Bone marrow (tissue), 2 donors: ENCODE measurements at places on chromosomes 16 and 17.
A peak's percentile ranks its signal among the peaks of the same experiment; 100 is the strongest.

DNA sequence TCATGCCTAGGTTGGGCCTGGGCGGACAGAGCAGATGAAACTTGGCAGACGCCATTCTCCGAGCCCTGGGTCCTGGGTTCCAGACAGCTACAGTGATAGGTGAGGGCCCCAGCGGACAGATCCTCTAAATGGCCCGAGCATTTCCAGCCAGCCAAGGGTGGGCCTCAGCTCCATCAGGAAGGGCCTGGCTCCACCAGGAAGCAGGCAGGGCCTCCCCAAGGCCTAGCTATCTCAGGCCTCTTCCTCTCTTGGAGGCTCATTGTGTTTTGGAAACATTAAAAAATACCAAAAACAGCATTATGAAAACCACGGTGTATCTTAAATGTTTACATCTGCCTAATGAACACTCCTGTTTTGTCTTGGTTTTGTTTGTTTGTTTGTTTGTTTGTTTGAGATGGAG, 38.2 kb upstream of the SBK1 start:
- no peak for DNase-seq

GRCh38 chr17:80036715-80037477, 454 bp downstream of the CCDC40 start:
- DNase-seq, result no peak

DNA sequence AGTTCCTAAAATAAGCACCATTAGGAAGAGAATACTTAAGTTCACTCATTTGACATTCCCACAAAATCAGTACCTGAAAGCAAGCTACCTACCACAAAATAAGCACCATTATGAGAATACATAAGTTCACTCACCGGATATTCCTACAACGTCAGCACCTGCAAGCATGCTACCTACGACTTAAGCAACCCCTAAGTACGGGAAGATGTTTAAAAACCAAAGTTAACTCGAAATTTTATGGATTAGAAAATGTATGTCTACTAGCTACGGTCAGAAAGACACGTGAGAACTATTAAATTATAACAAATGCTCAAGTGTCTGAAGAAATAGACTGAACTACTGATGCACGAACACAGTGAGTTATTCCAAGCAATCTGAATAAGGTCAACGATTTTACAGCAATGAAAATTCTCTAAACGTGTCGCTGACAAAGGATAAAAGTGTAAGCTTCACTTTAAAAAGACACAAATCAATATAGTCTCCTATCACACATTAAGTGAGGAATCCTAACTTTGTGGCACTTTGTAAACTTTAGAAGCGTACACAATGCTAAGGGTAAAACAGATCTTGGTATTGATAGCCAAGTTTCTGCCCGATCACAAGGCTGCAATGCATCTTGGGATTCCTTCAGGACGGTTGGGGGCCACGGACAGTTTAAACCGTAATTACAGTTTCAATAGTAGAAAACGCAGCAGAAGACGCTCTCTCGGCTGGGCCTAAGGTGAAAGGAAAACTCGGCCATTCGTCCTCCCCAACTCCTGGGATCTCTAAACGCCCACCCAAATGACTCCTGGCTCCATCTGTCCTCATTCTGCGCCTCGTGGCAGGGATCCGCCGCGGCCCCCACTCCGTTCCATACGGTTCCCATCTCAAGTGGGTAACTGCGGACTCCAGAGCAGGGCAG, 1.3 kb downstream of the GSPT1 start:
- DNase-seq, result peak; percentile 18

GRCh38 chr17:3012926-3013581, 50.4 kb downstream of the OR1D5 start:
- no peak for DNase-seq

DNA sequence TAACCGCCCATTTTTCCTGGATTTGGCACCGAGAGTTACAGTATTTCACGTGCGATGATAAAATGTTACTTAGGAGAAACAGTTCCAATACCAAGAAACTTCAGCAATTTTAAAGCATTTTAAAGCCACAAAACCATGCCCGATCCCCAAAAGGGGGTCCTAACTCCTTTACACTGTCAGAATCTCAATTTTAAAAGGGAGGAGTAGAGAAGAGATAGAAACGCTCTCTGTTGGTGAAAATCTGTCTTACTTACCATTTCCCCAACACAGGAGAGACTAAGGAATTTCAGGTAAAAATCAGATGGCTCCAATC, 526 bp upstream of the RNASEK start:
- DNase-seq, result no peak

DNA sequence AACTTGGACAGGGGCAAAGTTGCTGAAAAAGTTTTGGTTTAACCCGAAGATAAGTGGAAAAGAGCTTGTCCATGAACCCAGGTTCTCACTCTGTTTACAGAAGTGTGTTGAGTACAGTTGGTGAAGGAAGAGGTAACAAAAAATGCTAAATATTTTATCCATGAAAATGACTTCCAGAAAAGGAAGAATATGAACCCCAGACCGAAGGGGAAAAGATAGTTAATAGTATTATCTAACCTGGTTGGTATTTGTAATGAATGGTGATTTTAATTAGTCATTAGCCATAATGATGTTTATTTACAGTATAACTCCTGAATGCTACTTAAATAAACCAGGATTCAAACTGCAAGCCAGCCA, 574 bp upstream of the TMEM106A start:
- no peak for DNase-seq

- no peak for DNase-seq
These were observed 114.5 kb downstream of the CPPED1 start for GRCh38 chr16:12688951-12689850.

DNA sequence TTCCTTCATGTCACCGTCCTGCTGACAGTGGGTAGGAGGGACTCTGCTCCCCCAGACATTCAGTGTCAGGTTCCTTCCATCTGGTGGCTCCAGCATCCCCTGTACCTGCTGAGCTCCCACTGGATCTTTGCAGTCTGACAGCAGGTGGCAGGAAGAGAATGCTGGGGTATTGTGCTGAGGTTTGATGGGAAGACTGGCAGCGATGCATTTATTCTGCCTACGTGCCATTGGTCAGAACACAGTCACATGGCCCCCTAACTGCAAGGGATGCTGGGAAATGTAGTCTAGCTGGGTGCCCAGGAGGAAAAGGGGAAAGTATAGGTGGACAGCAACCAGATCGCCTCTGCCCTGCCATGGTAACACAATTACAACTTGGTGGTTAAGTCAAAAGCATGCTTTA, 44.4 kb downstream of the IRX3 start:
- no peak for DNase-seq

- DNase-seq, result no peak
These were observed 8.5 kb upstream of the MYCBPAP start for GRCh38 chr17:50499721-50500120.

GRCh38 chr16:22685459-22685830, 128.5 kb upstream of the HS3ST2 start:
- DNase-seq, result no peak

DNA sequence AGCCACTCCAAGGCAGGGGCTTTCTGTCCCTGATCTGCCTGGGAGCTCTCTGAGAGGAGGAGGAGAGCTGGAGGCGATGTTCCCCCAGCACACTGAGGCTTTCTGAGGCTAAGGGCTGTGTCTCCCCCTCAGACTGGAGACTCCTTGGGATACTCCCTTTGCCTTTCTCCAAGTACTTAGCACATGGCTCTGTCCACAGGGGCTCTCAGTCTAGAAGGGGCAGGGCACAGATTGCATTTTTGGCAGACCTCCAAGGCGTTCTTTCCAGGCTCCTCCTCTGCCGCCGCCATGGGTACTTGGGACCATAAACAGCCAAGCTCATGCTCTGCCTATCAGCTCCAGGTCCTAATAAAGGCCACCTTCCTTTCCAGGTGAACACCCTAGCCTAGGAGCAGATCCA, 1.8 kb upstream of the GIP start:
- DNase-seq, result no peak

DNA sequence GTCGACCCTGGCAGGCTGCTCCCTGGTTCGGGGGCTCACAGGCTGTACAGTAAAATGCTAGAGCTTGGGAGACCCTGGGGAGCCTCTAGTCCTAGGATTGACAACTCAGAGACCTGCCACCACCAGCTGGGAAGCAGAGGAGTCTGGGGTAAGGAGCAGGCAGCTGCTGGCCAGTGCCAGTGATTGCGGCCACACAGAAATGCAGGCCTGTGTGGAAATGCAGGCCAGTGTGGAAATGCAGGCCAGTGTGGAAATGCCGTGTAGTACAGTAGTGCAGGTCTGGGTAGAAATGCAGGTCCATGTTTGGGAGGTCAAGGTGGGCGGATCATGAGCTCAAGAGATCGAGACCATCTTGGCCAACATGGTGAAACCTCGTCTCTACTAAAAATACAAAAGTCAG, 23.5 kb downstream of the SGSH start:
- DNase-seq, result no peak

- no peak for DNase-seq
These were observed 12.1 kb downstream of the UBE2O start for GRCh38 chr17:76440751-76441362.

DNA sequence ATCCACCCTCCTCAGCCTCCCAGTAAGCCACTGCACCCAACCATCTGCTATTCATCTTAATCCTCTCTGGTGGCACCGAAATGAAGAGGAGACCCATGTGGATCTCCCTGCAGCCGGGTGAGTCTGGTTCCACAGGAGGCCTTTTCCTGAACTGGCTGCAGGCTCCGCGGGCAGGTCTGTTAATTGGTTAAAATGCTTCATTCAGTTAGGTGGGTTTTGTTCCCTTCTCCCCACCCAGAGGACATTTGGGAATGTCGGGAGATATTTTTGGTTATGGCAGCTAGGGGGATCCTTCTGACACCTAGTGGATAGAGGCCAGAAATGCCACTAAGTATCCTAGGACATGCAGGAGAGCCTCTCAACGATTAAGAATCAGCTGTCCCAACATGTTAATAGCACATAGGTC, 16.7 kb downstream of the C16orf54 start:
- no peak for DNase-seq

DNA sequence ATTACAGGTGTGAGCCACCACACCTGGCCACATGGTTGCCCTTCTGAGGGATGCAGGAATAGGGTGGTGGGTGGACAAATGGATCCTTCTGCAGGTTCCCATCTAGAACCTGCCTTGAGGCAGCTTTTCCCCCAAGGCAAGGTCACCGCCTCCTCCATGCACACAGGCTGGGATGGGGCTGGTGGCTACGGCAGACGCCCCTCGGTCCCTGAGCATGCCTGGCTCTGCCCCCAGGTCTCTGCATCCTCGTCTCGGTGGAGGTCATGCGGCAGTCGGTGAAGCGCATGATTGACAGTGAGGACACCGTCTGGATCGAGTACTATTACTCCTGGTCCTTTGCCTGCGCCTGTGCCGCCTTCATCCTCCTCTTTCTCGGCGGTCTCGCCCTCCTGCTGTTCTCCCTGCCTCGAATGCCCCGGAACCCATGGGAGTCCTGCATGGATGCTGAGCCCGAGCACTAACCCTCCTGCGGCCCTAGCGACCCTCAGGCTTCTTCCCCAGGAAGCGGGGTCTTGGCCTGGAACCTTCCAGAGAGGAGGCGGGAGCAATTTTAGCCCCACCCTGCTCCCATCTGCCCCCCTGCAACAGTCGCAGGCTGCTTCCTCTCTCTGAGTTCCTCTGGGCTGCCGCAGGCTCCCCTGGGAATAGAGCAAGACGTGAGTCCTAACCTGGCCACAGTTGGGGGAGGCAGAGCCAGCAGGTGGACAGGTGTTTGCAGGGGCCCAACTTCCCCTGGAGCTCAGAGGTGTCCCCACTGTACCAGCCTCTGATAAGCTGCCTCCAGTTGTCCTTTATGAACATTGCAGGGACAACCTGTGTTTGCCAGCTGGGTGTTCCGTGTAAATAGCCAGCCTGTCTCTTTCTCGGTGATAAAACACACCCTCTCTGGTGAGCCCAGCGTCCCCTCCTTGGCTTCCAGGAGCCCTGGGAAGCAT, 11.7 kb downstream of the CACNG1 start:
- DNase-seq, result no peak

GRCh38 chr17:45228763-45229539, 7.3 kb downstream of the FMNL1 start:
- DNase-seq, result peak; percentile 88

DNA sequence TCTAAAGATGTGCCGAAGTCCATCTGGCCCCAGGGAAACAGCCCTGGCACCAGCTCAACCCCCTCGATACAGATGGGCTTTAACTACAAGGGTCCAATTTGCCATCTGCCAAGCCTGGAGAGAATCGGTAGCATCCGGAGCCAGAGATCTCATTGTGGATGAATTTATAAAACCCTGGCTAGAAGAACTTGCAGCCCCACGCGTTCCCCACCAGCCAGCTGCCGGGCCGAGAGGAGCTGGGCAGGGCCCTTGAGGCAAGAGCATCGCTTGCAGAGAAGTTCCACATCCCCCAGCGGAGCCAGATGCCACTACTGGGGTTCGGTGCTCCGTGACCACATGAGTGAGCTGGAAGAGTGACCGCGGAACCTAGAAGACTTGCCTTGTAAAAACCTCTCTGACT, 65.3 kb upstream of the NOL11 start:
- no peak for DNase-seq

DNA sequence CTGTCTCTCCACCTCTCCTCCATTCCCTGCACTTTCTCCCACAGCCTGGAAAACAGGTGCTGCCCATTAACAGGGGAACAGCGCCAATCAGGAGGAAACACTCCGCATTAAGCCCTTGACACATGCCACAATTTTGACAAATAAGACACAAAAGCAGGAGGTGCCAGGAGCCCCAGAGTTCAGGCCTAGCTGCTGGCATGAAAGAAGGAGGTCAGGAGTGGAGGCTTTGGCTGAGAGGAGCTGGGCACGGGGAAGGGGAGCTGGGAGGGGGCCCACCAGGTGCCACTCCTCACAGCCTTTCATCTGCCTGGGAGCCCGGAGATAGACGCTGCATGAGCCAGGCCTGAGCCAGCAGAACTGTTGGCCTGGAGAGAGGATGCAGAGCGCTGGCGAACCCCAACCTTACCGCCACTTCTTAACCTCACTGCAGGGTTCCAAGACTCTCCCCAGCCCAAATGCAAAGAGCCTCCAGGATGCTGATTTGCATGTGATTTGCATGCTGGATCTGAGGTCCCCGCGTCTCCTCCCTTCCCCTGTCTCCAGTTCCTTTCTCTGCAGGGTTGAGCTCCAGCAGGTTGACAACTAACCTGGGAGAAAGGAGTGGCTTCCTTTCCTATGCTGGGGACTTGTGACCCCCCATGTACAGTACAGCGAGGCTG, 139.8 kb upstream of the SDK2 start:
- DNase-seq, result no peak

DNA sequence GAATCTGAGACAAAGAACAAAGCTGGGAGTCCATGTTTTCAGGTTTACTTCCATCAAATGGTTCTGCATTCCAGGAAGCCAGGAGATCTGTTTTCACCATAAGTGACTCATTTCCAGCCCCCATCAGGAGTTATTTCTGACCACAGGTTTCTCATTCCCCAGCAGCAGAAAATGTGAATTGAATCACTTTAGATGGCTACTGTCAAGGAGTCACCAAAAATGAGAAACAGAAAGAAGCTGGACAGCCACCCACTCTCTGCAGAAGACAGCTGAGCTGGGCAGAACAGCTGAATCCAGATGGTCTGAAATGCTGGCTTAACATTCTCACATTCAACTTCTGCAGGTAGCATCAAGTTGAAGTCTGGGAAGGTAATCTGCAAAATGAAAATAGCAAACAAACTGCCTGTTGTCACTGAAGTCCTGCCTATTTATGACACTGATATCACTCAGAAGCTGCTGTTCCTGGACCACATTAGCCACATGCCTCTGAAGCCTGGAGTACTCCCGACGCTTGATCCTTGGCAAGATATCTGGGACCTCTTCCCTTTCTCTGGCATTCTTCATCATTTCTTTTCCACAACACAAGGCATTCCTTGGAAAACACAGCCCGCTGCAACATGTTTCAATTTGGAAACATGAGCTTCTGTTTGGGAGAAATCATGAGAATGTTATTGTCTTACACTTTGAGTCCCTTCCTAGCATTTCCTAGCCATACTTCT, 15.3 kb downstream of the CCL11 start:
- no peak for DNase-seq
